Stimulated activated CD8-positive, alpha-beta memory T cell treated with anti-CD3 and anti-CD28 coated beads, Interleukin-7, amount 100 ng/mL, for 1 hour (primary cell): ENCODE measurements at places on chromosomes 2 and 18.

DNA sequence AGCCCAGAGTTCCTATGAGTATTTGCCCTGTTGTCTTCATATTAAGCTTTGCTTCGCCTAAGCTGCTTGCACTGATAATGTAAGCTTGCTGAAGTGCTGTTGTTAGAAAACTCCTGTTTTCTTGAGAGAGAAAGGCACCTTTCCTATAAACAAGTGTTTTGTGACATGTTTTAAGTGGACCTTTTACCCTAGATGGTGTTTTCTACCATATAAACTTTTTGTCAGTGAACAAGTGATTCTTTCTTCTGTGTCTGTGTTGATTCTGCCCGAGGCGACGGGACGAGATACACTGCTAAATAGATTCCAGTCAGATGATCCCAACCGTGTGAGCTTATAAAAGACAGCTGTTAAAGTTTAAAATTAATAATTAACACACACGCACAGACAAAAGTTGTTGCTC, 24.1 kb downstream of the CABLES1 start:
- DNase-seq, result no peak

DNA sequence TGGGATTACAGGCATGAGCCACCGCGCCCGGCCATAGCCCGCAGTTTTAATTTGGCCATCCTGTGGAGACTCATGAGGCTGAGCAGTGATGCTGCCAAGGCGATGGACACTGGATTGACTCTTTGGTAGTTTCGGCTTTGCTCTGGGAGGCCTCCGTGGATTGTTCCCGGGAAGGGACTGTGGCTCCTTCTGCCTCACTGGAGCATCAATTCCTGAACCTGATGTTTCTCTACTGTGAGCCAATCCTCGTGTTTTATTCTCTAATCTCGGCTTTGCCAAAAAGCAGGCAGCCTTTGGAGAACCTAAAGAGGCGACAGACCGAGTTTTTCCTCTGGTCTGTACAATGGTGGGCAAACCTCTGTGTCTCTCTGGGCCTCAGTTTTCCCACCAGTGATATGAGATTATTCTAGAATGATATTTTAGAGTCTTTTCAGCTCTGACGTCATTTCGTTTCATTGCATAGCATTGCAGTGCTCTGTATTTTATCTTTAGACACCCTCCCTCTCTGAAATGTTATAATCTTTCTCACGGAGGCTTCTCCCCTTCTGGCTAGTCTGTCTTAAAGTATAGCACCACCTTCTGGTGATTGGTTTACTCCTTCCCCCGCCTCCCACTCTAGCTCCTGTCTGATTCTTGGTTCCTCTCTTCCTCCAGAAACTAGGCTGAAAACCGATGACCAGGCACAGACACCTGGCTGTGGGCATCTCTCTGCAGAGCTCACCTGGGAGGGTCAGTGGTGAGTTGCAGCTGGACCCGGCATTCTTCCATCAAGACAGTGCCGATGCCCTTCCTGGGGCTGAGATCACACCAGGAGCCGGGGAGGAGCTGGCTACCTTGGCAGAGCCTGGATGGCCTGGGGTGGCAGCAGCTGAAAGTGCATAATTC, 341.3 kb downstream of the MYCN start:
- DNase-seq, result no peak

DNA sequence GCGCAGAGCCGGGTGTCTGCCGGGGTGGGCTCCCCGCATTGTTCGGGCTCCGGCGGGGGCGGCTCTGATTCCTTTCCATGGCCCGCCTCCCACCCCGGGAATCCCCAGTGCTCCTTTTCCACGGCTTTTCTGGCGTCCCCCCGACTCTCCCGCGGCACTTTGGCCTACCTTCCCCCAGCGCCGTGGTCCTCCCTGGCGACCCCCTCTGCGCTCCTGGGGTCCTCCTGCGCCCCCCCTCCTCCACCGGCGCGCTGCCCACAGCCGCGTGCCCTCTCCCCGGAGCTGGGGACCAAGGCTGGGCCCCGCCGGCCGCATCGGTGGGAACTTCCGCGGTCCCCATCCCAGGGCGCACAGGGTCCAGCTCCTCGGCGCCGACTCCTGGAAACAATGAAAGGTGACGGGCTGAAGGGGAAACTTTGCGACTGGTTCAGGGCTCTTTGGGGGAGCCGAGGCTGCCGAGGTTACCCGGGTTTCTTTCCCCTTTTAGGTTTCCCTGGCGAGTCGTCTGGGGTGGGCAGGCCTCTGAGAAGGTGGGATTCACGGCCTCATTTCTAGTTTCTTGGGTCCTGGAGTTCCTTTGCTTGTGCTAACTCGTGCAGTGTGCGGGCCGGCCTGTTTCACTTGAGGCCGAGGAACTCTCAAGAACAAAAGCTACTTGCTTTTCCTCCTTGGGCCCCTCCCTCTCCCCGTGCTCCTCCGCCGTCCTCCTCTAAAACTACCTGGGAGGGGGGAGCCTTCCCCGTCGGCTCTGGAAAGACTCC, 2.2 kb downstream of the TGIF1 start:
- DNase-seq, result no peak

DNA sequence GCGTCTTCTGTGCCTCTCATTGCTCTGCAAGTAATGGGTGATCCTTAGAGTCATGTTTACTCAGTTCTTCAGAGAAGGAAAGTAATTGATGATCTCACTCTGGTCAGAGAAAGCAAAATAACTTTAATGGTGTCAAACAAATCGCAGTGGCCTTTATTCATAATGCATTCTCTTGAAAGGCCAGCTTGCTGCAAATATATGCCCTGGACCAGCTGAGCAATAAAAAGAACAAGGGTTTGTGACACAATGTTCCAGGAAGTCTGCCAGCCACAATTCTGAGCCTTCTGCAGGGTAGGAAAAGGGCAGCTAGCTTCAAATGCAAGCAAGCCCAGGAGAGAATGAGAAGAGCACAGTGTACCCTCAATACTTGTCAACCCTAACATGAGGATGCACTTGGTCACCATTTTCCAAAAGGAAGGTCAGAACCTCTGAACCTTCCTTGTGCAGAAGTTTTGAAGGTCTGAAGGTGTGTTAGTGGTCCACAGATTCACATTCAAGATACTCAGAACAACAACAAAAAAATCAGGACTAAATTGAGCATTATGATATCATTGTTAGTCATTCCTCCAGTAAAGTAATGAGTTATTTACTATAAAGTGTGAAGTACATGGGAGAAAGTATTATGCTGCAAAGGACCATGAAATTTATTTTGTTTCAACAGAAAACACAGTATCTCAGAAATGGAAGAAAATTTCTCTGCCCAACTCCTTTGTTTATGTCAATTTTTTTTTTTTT, 355.6 kb downstream of the PAX3 start:
- no peak for DNase-seq

DNA sequence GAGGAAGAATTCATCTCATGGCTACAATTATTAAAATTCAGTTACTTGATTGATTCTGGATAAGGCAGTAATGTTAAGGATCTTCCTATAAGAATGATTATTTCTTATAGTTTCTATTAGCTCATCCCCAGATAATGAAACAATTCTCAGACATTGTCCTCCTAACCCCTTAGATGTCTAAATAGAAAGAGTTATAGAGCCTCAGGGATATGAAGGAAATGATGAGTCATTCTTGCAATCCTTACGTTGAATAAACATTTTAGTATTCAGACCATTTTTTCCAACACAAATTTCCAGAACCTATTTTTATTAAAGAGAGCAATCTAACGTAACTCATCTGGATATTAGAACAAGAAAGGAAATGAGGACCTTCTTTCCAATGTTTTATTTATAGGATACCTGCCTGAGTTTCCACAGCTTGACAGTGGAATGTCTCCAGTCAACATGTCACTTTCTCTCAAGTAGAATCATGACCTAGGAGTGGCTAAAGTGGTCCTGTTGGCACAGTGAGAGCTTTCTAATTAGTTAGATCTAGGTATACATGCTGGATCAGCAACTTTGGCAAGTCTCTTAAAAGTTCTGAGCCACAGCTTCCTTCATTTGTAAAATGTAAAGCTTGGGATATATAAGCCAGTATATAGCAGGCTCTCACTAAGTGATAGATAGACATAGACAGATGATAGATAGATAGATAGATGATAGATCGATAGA, 88.0 kb upstream of the RAB27B start:
- DNase-seq, result no peak

DNA sequence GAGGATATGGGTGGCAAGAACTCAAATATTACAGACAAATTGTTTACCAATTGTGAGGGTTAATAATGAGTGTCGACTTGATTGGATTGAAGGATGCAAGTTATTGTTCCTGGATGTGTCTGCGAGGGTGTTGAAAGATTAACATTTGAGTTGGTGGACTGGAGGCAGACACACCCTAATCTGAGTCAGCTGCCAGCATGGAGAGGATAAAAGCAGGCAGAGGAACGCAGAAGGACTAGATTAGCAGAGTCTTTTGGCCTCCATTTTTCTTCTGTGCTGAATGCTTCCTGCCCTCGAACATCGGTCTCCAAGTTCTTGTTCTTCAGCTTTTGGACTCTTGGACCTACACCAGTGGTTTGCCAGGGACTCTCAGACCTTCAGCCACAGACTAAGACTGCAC, 1503.7 kb downstream of the LRP1B start:
- DNase-seq, result no peak

DNA sequence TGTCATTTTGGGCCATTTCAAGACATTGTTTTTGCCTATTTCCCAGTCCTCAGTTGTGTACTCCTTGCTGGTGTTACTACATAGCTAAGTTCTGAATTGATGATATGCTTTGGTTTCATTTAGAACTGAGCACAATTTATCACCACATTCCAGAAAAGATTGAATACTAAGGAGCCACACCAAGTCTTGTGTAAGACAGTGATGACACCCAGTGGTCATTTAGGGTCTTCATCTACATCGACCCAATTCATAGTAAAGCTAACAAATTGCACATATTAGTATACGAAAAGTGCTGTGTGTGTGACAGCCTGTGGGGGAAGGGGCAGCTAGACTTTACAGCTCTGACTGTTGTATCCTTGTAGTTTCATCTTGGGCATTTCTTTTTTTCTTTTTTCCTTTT, 10.9 kb upstream of the DLX2 start:
- no peak for DNase-seq

- no peak for DNase-seq
These were observed 646.1 kb upstream of the ACVR2A start for GRCh38 chr2:147198651-147199171.

GRCh38 chr2:37786854-37787253, 115.4 kb upstream of the CDC42EP3 start:
- no peak for DNase-seq

GRCh38 chr2:1140389-1141003, 189.8 kb downstream of the SNTG2 start:
- no peak for DNase-seq

DNA sequence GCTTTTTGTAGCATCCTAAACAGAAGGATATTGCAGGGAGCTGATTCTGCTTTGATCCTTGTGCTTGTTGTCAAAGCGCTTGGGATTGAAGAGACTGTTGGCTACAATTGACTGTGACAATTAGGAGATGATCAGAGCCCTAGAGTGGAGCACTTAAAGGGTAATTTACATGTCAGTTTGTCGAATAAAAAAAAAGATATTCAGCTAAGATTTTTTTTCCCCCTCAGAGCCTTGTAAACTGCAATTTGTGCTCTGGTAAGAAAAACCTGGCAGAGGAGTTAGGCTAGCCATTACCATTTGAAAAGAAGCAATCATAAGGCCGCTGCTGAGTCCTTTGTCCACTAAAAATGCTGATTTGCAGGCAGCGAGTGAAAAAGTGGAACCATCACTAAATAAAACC, 47.8 kb upstream of the ZEB2 start:
- DNase-seq, result no peak

DNA sequence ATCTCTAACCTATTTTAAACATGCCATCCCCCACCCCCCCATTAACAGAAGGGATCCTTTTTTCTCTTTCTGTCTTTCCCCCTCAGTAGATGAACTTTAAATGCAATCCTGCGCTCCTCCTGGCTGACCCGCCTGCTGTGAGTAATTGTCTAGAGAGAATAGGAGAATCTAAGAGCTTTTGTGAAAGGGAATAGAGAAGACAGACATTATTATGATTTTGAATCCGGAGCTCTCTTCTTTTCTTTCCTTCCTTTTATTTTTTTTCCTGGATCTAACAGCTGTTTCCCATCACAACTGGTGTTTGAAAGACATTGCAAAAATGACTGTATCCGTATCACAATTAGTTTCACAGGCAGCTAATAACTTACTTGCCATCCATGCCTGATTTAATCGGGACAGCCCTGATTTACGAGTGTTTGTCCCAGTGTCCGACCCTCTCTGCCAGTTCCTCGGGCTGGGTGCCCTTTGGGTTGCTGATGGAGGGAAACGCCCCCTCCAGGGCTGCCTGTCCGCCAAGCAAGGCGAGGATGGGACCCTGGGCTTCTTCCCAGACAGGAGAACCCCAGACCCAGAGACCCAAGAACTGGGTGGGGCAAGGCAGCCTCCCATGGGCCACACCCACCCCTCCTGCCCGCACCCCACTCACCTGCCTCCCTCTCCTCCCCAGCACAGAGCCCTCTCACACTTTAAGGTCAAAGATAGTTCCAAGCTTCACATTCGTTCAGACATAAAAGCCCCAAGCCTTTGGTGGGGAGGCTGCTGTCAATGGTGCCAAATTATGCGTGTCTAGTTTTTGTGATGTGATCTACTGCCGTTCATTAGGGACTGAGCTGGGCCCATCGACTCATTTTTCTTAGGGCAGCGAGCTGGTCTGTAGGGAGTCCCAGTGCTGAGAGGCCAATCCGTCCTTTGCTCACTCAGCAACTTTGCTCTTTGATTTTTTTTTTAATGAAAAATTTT, 231.7 kb downstream of the ZNF516 start:
- DNase-seq, result no peak

GRCh38 chr18:57802213-57803102, 657 bp downstream of the ATP8B1 start:
- DNase-seq, result no peak

DNA sequence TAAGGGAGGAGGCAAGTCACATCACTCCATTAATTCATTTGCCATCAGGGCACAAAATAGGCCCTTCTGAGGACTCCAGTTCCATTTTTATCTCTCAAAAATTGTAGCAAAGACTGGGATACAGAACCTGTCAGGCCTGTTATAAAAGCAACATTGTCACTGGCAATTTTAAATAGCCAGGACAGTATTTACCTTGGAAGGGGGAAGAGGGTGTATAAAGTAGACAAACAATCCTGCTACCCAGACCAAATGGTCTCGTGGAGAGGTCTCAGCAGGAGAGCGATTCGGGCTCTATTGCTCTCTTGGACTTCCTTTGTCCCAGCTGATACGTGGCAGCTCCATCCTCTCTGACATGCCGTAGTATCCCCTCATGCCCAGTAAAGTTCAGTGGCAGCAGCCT, 740.3 kb upstream of the HS6ST1 start:
- DNase-seq, result no peak

GRCh38 chr2:101781326-101781725, 83.8 kb downstream of the MAP4K4 start:
- no peak for DNase-seq

GRCh38 chr18:40404284-40404683, 1550.8 kb upstream of the PIK3C3 start:
- DNase-seq, result no peak

DNA sequence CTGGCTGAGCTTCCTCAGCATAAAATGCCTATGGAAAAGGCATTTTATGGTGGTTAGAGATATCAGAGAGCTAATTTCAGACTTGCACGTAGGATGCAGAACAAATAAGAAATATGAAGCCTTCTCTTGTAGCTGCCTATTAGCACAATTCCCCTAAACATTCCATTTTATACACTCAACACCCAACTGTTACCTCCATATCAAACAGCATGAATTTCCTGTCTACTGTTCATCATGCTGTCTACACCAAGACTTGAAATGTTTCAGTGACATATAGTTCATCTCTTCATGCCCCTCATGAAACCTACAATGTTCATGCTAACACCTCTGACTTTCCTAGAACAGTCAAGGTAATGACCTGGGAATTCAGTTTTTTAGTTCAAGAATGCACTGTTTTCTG, 249.9 kb downstream of the PIEZO2 start:
- DNase-seq, result no peak
